ENCODE measurements at places on chromosomes 1 and 21.

DNA sequence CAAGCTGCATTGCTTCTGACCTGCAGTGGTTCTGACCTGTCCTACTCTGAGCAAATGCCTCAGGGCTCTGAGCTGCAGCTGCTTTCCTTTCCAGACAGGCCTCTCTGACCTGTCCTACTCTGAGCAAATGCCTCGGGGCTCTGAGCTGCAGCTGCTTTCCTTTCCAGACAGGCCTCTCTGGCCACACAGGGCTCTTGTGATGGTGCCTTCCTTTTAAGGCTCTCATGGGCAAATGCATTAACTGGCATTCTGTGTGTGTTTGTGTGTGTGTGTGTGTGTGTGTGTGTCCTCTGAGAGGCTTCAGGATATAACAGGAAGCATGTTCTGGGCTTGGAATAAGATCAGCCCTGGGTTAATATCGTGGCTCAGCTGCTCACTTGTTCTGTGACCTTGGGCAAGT, 131.3 kb downstream of the NTPCR start:
- no peak for ATAC-seq

GRCh38 chr1:243474136-243474881, 218.5 kb downstream of the SDCCAG8 start:
- no peak for ATAC-seq

GRCh38 chr1:231040019-231040799, at the start of gene FAM89A:
FAM89A (minus strand) TSS chr1:231040254; CDS start chr1:231040211, 43 bp downstream.
- ATAC-seq: peak; percentile 31

- ATAC-seq: no peak
Measured at GRCh38 chr1:21048462-21048861, 128.2 kb downstream of the EIF4G3 start.

DNA sequence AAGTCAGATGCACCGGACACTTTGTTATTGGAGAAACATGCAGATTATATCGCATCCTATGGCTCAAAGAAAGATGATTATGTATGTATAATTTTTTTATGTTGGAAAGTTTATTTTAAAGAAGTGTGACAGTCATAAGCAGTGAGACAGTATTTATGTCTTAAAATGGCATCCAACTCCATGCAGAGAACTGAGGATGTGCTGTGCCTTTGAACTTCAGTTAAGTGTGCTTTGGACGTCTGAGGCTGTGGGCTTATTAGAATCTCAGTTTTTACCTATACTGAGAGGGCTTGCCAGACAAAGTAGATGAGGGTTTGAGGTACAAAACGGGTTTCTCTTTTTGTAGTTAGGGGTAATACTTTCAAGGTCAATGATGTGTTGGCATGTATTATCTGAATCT, 1.5 kb downstream of the RABGGTB start:
- ATAC-seq: no peak

DNA sequence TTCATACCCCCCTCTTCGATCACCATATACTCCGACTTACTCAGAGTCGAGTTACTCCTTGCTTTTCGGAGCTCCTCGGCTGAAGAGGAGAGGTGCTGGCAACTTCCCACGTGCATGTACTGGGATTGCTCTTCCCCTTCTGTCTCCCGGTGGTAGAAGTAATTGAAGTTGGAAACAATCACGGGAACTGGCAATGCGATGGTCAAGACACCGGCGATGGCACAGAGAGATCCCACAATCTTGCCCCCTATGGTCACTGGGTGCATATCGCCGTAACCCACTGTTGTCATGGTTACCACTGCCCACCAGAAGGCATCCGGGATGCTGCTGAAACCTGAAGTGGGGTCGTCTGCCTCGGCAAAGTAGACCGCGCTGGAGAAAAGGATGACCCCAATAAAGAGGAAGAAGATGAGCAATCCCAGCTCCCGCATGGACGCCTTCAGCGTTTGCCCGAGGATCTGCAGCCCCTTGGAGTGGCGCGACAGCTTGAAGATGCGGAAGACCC, 1.5 kb downstream of the KCNA3 start:
- no peak for ATAC-seq

DNA sequence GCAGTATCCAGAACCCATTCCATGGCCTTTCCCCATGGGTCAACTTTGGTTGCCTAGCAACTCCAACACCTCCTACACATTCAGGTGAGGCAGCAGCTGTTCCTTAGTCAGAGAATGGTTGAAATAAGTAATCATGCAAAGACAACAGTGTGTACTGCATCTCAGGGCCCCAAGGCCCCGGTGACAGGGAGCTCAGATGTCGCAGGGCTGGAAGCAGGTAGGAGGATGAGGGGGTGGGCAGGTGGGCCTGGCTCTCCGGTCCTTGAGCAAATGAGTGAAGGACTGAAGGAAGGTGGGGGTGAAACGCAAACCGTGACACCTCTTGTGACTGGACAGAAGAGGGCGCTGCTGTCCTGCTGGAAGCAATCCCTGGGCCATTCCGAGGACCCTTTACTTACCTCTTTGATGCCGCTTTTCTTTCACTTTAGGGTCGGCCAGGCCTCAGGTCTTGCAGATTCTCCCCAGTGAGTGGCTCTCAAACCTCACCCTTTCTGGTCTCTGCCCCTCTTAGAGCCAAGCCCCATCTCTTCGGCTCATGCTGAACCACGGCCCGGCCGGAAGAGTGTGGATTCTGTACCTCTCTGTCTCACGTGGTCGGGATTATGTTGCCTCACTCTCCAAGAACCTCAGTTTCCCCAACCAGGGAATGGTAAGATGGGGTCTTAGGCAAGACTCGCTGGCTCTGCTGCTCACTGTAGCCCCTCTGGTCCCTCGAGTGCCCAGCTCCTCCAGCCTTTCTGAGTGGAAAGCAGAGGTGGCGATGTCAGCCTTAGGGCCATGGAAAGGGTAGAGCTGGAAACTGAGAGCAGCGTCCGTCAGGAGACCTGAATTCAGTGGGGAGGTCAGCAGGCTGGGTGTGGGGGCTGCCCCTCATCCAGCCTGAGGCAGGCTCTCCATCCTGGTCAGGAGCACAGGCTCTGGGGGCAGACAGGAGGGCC, 5.6 kb upstream of the KCNA10 start:
- peak; percentile 90 for ATAC-seq

GRCh38 chr1:227225715-227226346, 92.5 kb downstream of the CDC42BPA start:
- peak; percentile 88 for ATAC-seq

- ATAC-seq: no peak
Measured at GRCh38 chr1:152516082-152516481, 1.8 kb downstream of the CRCT1 start.

DNA sequence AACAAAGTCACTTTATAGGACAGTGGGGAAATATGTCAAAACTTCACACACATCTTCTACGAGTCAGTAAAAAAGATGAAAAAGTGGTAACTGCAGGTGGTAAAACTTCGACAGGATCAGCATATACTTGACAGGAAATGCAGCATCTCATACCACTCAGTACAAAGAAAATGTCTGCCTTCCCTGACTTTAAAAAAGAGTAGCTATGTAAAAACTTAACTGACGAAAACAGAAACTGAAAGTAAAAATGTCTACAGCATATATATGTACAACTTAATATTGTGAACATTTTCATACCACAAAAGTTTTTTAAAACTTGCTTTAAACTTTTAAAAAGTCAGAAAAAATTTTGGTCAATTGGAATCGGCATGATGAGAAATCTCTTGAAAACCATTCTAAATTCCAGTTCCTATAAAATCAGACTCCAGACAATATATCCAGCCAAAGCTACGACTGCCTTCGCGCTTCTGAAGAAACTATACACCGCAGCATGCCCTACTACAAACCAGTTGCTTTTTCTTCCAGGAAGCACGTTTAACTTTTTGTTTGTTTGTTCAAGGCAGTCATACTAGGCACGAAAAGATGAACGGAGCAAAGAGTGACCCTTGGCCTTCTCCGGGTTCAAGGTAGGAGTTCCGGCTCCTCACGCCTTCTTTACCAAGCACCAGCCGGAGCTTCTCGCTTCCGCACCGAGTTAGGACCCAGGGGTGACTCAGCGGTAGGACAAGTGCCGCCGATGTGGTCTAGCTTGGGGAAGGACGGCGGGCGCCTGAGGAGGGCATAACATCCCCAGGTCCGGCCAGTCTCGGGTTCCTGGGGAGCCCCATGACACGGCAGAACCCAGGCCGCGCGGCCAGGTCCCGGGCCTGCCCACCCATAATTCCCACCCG, 612 bp downstream of the PSMA5 start:
- ATAC-seq: peak; percentile 53

GRCh38 chr1:22936681-22937080, 36.0 kb downstream of the LACTBL1 start:
- no peak for ATAC-seq

GRCh38 chr1:229655781-229656180, 29.7 kb downstream of the URB2 start:
- ATAC-seq: no peak

DNA sequence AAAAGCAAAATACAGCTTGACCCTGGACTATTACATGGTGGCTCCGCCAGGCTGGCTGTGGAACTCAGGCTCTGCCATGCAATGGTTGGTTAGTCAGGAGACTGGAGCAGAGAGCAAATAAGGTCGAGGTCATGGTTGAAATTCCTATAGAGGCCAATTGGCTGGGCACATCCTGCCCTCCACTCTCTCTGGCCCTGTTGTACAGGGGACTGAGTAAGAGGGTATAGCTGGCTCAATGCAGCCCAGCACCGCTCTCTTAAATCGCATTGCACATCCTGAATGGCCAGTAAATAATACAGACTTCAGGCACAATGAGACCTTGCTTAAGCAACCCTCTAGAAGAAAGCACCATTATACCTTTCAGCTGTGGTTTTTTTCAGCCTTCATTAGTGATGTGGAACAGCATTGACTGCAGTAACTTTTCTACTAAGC, 59.3 kb upstream of the PPP2R5A start:
- ATAC-seq: no peak
